ENCODE measurements at places on chromosomes 3 and 15. TPM values are rescaled to one million over a fixed set of nuclear protein-coding genes. Genes with fewer than 3 reads are reported as not detected.

DNA sequence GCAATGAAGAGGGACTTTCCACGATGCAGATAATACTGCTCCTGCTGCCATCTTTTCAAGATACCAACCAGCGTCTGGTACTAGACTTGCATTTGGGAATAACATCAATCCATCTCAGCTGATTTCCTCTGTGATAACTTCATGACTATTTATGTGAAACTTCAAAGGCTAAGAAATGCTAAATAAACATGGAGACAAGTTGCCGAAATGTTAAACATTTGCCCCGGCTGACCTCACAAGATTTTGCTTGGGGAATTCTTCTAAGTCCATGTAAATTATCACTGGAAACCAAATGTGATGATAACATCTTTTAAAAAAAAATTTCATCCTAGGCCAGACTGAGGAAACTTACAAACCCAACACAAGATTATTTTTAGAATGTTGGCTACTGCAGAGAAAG is 185.8 kb upstream of the PRICKLE2 start:
- no peak for DNase-seq

- no peak for DNase-seq
These were observed 1.6 kb upstream of the WDR82 start for GRCh38 chr3:52280050-52280461.

GRCh38 chr3:127121885-127122284 is 71.0 kb upstream of the PRR23E start:
- DNase-seq: no peak

DNA sequence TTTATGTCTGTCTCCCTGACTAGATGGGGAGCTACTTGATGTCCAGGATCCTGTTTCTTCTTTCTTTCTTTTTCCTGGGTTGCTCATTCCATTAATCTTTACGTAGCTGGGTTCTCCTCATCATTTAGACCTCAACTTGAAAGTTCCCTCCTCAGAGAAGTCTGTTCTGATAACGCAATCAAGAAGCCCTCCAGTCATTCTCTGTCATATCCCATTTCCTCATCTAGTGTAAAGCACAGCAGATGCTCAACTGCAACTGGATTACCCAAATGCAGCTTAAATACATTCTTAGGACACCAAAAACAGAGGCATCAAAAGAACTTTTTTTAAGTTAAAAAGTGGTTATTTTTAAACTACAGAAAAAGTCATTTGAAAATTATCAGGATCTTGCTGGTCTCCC is 51.7 kb upstream of the ST3GAL6 start:
- no peak for DNase-seq

PLCB2 gene
- total RNA-seq: 6.4 TPM

DNA sequence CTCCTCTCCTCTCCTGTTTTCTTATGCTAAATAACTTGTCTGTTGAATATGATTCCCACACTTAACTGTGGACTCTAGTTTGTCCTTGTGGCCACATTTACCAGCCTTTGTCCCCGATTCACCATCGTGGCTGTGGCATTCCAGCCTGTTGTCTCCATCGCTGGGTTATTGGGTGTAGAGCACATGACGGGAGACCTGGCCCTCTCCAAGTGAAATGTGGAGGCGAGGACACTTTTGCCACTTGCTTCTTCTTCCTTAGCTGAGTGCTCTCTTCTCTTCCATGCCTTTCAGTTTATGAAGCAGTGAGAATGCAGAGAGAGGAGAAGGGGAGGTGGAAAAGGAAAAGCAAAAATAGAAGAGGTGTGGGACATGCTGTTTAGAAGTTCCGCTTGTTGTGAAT is 61.5 kb upstream of the SAMMSON start:
- no peak for DNase-seq

- DNase-seq: no peak
These were observed 414.6 kb downstream of the EPHA6 start for GRCh38 chr3:97228966-97229365.

GRCh38 chr3:170475092-170475685 is 56.5 kb downstream of the CLDN11 start:
- DNase-seq: no peak

NOX5 gene
- total RNA-seq: not detected

Data from right lobe of liver (tissue), 6 donors.